NCI-H460 (cell line): ENCODE measurements at places on chromosomes 12 and 14. TPM values are rescaled to one million over a fixed set of nuclear protein-coding genes. Genes with fewer than 3 reads are reported as not detected.
A peak's percentile ranks its signal among the peaks of the same experiment; 100 is the strongest.

- no peak for DNase-seq
Measured at GRCh38 chr14:71460091-71460490, 472.1 kb upstream of the RGS6 start.

DNA sequence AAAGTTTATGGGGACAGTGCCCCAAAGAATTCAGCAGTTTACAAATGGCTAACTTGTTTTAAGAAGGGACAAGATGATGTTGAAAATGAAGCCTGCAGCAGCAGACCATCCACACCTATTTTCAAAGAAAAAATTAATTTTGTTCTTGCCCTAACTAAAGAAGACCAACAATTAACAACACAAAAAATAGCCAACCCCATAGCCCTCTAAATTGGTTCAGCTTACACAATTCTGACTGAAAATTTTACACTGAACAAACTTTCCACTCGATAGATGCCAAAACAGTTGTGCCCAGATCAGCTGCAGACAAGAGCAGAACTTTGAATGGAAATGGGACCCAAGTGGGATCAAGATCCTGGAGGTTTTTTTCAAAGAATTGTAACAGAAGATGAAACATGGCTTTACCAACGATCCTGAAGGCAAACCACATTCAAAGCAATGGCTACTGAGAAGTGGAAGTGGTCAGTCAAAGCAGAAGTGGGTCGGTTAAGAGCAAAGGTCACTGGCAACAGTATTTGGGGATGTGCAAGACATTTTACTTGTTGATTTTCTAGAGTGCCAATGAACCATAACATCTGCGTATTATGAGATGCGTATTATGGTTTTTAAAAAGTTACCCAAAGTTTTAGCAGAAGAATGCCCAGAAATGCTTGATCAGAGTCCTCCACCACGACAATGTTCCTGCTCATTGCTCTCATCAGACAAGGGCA, 30.0 kb downstream of the SLC39A9 start:
- DNase-seq: no peak

GRCh38 chr12:68815232-68815927, 7.4 kb downstream of the MDM2 start:
- no peak for DNase-seq

DNA sequence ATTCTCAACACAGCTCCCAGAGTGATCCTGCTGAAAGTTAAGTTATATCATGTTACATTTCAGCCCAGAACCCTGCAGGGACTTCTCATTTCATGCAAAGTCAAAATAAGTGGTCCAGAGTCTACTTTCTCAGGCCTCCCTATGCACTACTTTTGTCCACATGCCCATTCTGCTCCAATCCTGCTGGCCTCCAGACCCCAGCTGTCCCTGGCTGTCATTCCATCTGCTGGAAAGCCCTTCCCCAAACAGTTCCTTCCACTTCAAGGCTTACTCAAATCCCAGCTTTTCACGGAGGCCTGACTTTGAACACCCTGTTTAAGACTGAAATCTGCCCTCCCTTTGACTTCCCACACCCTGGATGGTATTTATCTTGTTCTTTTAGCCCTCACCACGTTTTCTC, 109.8 kb upstream of the DNM1L start:
- no peak for DNase-seq

GRCh38 chr12:114698566-114699163, 14.7 kb upstream of the TBX3 start:
- DNase-seq: no peak

DNA sequence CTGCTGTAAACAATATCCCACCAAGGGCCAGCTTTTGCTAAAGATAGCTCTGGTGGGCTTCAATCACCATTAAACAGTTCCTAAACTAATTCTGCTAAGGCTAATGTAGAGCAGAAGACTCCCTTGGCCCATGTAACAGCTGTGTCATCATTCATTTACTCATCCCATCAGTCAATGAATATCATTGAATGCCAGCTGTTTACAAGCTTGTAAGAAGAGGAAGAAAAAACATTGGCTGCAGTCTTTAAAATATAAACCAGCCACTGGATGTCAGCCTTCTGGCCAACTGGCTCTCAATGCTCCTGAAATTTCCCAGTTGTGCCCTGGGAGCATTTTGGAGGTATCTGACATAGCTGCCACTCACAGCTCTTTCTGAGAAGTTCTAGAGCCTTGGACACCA, 18.0 kb upstream of the MAP3K9 start:
- no peak for DNase-seq

DNA sequence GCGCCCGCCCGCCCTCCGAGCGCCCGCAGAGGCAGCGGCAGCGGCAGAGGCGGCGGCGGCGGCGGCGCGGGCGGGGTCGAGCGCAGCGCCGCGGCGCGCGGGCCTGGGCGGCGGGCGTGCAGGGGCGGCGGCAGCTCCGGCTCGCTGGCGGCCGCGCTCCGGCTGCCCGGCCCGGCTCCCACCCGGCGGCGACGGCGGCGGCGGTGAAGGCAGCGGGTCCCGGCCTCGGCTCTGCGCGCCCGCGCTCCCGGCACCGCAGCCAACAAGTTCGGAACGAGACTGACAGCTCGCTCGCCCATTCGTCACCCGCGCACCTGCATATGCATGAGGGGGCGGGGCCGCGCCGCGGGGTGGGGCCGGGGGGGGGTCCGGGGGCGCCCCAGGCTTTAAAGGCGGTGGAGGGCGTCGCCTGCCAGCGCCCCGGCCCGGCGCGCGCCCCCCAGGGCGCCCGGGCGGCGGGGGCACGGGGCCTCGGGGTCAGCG, at the start of gene JAG2:
Gene JAG2, minus strand, starts transcription at position 281 of the 483 bp plus-strand sequence. CDS start 356 bp downstream, outside the sequence.
- peak; percentile 26 for DNase-seq

The PRIMA1 gene
- 0.02 and 0.40 TPM in 2 replicates for total RNA-seq

The PFKM gene
- total RNA-seq: 86.0 and 103 TPM in 2 replicates

- DNase-seq: peak; percentile 63
Measured at GRCh38 chr12:81077686-81078441, at the start of gene ACSS3. Gene ACSS3, plus strand, starts transcription at chr12:81078079. Its CDS starts 42 bp downstream, at chr12:81078121.

- no peak for DNase-seq
Measured at GRCh38 chr12:17296882-17297281, 690.9 kb upstream of the LMO3 start.
